ENCODE measurements at places on chromosomes 16 and 17. TPM values are rescaled to one million over a fixed set of nuclear protein-coding genes. Genes with fewer than 3 reads are reported as not detected.
A peak's percentile ranks its signal among the peaks of the same experiment; 100 is the strongest.

- no peak for DNase-seq
These were observed 40.5 kb downstream of the DHRS7B start for GRCh38 chr17:21167303-21167702.

DNA sequence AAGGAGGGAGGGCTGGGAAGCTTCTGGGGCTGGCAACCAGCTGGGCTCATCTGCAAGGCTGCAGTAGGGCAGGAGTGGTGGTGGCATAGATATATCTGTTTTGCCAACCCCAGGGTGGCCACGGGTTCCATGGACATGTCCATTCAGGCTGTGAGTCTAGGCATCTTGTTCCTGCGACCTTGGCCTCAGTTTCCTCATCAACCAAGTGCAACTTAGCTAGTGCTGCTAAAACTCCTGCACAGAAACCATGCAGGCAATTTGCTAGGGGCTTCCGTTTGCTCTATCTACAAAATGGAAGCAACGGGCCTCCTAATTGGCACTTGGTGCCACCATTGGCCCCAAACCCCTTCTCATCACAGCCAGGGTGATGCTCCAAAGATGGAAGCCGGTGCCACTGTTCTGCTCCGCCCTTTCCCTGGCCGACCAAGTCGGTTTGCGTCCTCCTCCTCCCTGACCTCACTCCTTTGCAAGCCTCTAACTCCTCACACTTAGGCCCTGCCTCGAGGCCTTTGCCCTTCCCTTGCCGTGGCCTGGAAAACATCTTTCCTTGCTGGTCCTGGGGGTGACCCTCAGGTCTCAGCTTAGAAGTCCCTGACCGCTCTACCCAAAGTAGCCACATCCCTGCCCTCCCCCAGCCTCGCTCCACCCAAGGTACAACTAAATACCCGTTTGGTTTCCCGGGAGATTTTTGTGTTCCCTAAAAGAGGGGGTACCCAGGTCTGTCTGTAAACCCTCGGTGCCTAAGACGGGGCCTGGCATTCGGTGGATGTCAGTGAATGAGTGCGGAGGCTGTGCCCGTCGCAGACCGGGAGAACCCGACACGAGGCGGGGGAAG, 1.2 kb downstream of the SREBF1 start:
- no peak for DNase-seq

GRCh38 chr16:87297918-87298631, 19.1 kb downstream of the C16orf95 start:
- DNase-seq = no peak

- DNase-seq = no peak
These were observed 4.6 kb upstream of the DYNLRB2 start for GRCh38 chr16:80536238-80536637.

GRCh38 chr17:19448341-19449268, 37.6 kb downstream of the RNF112 start:
- DNase-seq = no peak

- DNase-seq = no peak
These were observed 28.3 kb upstream of the CDC42EP4 start for GRCh38 chr17:73340093-73340596.

- peak; percentile 67 for DNase-seq
These were observed 12.0 kb downstream of the UNC13D start for GRCh38 chr17:75832164-75832651.

GRCh38 chr17:77474292-77474988, 333.7 kb downstream of the SEC14L1 start:
- no peak for DNase-seq

DNA sequence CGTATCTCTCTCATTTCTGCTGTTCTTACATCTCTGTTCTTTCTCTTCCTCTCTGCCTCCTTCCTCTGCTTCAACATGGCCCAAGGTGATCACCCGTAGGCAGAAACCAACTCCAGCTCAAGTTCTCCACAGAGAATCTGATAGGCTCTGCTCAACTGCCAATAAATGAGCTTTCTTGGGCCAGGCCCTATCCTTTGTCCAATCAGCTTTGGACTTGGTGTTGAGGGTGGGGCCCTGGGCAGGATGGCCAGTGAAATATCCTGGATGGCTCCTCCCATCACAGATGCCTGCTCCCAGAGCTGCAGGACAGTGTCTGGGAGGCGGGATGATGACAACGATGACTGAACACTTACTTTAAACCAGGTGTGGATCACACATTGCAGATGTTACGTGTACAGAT, 17.4 kb upstream of the BRD7 start:
- DNase-seq = no peak

DNA sequence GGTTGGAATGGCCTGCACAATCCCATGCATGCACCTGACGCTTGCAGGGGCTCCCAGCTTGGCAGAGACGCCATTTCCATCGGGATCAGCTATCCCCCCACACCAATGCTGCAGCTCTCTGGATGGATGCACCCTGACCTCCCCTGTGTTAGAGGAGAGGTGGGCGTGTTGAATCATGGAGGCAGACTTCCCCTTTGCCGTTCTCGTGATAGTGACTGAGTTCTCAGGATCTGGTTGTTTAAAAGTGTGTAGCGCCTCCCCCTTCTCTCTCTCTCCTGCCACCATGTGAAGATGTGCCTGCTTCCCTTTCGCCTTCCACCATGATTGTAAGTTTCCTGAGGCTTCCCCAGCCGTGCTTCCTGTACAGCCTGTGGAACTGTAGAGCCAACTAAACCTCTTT, 17.8 kb upstream of the KCNH6 start:
- DNase-seq = no peak

DNA sequence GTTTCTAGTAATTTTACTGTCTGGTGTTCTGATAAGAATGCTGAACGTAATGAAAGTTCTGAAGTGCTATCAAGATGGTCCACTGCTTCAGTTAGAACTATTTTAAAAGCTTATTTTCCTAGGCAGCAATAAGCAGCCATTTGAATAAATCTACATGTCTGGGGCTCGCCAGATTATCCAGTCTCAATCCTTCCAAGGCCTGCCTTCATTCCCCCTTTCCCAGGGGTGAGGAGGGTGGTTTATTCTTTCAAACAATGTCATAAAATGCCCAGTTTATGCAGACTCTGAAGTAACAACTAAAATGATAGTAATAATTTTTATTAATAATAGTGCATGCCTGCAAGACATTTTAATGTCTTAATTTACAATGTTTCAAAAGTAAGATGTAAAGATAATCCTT, 2.4 kb downstream of the CDH11 start:
- DNase-seq = no peak

DNA sequence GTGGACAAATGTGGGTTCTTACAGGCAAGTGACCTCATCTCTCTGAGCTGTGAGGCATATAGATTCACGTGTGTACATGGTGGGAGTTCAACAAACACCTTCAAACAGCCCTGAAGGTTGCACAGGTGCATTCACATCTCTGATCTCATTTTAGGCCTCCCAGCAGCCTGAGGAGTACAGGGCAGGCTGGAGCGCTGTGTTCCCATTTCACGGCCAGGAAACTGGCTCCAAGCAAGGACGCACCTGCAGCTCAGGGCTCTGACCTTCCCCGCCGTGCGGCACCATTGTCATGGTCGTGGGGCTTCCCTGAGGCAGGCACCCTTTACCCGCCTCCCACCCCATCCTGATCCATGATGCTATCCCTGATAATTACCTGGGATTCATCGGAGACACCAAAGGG, 4.8 kb upstream of the CD300A start:
- DNase-seq = no peak

- DNase-seq = no peak
These were observed 12.9 kb downstream of the DRC3 start for GRCh38 chr17:17985555-17985954.

GRCh38 chr17:48393283-48393682, 36.7 kb downstream of the SKAP1 start:
- DNase-seq = no peak

DNA sequence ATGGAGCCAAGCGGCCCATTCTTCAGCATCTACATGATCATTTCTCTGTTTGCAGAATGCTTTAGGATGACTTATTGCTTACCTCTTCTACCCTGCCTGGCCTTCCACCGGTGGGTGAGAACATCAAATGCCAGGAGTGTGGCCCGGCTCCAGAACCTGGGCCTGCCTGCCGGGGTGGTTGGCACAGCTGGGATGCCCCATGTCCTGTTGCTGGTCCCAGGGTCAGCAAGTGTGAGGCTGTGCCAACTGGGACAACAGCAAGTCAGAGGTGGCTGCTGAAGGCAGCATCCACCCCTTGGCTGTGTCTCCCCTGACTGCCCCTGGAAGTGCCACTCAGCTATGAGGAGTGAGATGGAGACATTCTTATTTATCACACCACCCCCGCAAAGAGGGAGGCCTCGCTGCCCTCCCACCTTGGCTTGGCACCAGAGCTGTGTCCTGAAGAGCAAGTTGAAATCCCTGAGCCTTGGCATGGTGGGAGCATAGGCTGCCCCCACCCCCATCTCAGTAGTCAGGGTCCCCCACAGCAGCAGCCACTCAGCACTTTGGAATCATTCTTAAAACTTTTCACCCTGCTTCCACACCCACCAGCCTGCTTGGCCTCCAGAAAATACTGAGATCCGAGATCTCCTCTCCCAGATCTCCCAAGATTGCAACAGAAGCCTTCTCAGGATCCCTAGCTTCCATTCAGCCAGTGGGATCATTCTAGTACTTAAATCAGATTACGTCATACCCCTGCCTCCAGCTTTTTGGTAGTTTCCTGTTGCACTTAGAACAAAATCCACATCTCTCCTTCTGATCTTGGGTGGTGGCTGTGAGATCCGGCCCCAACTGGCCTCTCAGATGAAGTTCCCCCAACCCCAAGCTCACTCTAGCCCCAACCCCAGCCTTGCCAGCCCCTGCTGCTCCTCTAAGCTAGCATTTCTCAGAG, 127.5 kb downstream of the SOCS1 start:
- DNase-seq = no peak

DNA sequence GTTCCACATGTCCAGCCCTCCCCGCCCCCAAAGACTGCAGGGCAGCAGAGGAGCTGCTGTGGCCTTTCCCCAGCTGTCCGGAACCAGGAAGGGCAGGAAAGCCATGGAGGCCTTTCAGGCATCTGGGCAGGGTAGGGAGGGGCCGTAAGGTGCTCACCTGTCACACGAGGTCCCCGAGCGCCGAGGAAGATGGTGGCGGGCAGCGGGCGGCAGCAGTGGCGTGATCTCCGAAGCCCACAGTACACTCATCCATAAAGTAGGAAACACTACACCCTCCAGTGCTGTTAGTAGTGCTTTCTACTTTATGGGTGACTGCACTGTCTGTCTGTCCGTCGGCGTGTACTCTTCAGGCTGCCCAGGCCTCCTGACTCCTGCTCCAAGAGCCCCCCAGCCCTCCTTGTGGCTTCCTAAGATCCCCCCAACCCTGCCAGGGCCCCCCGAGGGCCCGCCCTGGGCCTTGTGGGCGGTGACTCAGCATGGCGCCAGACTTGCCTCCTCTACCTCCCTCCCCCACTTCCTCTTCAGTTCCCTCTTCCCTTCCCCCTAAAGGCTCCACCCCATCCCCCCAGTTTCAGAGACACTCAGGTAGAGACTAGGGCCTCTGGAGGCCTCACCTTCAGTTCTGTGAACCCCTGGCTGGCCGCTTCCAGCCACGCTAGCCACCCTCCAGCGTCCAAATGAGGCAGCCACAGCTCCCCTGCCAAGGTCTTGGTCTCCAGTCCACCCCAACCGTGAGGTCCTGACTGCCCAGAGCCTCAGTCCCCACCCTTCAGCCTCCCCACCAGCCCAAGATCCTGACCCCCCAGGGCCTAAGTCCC, 2.6 kb upstream of the TSPOAP1 start:
- peak; percentile 79 for DNase-seq

- DNase-seq = no peak
These were observed 20.3 kb downstream of the HELZ start for GRCh38 chr17:67224736-67225135.

Gene HSD11B2
- 2.2 TPM for total RNA-seq

Gene TERB1
- total RNA-seq = 0.26 TPM

Gene EXOSC6
- 22.1 TPM for total RNA-seq

Gene SLC12A3
- not detected for total RNA-seq

Gene AOC3
- 235 TPM for total RNA-seq

Gene POLR2A
- 105 TPM for total RNA-seq
